Effector CD8-positive, alpha-beta T cell (primary cell): ENCODE measurements at places on chromosomes 3 and 15.

DNA sequence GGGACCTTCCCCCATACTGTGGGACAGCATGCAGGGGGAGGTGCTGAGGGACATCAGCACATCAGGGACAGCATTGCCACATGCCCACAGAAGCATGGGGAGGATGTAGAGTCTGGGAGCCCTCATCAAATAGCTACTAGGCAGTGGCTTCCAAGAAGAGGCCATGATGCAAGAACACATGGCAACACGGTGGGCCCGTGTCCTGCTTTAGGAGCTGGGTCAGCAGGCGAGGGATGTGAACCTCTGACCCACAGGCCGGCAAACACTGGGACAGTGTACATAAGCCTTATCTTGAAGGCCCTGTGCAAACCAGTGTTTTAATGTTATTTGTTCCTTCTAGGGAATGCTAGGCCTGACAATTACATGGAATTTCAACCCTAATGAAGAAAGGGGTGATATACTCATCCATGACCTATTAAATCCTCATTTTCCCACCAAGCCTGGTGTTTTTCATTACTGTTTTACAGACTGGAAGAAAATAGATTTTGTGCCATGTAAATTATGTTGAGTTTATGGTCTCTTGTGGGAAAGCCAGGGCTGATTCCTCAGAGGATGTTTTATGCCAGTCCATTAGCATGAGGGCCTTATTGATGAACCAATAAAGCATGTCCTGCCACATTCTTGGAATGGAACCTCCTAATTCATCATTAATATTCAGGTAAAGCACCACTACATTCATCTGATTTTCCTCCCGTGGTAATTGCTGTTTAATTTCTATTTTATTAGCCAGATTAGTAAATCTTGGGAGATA is 61.7 kb upstream of the SLC25A26 start:
- DNase-seq, result no peak

- no peak for DNase-seq
Measured at GRCh38 chr3:172126741-172127140, 87.4 kb downstream of the FNDC3B start.

- DNase-seq, result no peak
Measured at GRCh38 chr15:39181940-39182339, 398.9 kb upstream of the THBS1 start.

GRCh38 chr3:157204431-157204830 is 44.5 kb upstream of the CCNL1 start:
- no peak for DNase-seq

- no peak for DNase-seq
Measured at GRCh38 chr15:86483936-86484335, 404.3 kb downstream of the AGBL1 start.

DNA sequence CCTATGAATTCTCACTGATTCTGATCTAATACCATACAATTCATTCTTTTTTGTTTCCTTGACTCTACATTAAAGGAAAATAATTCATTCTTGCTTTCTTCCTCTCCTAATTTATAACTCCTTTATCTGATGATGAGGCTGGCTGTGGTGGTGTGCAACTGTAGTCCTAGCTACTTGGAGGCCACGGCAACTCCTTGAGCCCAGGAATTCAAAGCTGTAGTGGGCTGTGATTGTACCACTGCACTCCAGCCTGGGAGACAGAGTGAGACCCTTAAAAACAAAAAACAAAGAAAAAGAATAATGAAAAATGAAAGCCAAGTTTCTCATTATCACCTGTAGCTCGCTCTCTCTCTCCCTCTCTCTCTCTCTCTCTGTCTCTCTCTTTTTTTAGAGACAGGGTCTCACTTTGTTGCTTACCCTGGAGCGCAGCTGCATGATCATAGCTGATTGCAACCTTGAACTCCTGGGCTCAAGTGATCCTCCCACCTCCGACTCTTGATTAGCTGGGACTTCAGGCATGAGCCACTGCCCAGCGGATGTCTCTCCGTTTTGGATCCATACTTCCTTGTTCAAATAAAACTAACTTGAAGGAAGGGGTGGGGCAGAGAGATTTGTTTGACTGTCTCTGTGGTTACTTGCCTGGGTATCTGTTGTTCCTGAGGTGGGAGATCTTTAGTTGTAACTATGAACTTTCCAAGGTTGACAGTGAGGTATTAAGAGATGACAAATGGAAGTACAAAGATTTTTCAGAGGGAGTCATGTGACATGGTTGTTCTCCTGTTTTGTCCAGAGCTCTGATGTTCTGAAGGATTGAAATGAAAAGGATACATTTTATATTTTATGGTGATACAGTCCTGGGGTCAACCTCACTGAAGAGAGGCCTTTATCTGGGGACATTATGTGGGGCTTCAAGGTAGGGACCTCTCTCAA is 46.9 kb downstream of the STARD9 start:
- no peak for DNase-seq

DNA sequence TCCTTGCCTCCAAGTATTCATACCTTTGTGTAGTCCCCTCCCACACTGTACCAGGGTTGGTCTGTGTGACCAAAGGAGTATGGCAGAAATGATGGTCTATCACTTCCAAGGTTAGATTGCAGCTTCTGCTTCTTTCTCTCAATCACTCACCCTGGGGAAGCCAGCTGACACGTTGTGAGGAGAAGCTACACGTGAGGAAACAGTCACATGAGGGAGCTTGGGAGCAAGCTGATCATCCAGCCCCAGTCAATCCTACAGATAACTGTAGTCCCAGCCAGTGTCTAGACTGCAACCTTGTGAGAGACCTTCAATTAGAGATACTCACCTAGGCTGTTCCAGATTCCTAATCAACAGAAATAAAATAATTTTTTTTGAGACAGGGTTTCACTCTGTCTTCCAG is 6.2 kb upstream of the ZNF774 start:
- DNase-seq, result no peak

GRCh38 chr3:174125267-174125824 is 727.8 kb downstream of the NLGN1 start:
- no peak for DNase-seq

DNA sequence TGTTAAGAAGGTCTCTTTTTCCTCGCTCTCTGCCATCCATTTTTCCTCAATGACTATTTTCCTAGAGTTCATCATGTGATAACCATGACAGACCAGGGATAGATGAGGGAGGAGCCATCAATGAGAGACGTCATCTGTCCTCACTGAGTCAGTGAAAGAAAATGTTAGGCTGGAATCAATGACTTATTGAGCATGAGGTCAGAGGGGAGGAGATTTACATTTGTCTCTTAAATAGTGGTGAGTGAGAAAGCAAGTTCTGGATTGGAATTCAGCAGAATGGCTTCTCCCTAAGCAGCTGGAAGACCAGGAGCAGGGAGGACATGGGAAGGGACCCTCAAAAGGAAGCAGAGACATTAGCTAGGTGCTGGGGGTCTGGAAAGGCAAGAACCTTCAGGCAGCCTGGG is 28.2 kb upstream of the USP3 start:
- DNase-seq, result no peak

GRCh38 chr3:45553469-45553974 is 41.0 kb upstream of the LIMD1 start:
- DNase-seq, result no peak

DNA sequence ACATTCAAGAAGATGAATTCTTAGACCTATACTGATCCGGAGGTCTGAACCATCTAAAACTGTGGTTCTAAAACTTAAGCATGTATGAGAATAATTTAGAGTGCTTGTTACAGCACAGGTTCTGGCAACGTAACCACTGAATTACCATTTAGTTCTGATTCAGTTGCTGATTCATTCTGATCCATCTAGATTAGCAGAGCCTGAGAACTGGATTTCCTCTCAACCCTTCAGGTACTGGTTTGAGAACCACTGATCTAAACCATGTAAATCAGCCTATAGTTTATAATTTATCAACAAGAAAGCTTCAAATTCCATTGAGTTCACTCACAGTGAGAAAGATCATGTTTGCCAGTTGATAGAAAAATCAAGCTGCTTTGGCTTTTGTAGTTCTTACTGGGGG is 1001.1 kb upstream of the EPHA6 start:
- no peak for DNase-seq

GRCh38 chr3:166510382-166510781 is 673.2 kb upstream of the BCHE start:
- no peak for DNase-seq

DNA sequence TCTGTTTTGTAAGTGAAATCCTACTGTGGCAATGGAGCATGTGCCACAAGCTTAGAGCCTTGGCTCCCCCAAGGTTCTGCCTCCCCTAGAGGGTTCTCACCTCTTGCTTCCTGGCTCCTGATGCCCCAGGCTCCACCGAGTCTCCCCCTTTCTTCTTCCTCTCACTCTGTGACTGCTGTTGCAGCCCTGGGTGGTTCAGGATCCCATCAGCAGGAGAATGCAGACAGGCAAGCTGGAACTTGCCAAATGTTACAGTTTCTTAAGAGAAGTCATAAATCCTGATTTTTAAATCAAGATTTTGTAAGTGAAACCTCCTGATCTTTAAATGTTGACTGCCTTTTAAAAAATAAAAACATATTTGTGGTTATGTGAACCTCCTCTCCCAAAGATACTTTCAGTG is 133.9 kb downstream of the CCNL1 start:
- no peak for DNase-seq

GRCh38 chr15:96583671-96584070 is 253.2 kb downstream of the NR2F2 start:
- DNase-seq, result no peak

DNA sequence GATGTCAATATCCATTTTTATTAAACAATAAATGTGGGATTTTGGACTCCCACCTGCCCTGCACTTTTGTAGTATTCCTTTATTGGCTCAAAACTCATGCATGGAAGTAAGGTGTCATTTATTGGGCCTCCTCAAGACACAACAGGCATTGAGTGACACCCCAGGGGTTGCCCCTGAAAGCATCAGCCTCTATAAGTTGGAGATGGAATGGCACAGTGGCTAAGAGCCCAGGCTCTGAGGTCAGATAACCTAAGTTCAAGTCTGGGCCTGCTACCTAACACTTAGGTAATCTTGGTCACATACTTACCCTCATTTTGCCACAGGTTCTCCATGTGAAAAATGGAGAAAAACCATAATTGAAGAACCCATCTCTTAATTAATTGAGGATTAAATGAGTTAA is 4.6 kb downstream of the CAPN3 start:
- no peak for DNase-seq

GRCh38 chr15:41984622-41985021 is 12.3 kb upstream of the EHD4 start:
- DNase-seq, result no peak

DNA sequence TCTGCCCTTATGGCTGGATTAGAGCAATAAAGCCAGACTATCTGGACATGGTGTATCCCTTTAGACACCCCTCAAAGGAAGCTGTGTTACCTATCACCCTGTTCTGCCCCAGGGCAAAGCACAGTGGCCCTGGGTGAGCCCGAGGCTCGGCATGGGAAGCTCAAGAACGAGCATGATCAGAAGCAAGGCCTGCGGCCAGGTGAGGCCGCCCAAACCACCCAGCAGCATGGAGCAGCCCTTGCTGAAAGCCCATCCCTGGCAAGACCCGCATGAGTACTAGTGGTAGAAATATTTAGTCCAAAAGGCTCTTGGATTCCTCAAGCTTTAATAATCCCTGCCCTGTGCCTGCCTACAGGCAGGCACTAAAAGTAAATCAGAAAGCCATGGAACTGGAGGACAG is 261.1 kb downstream of the MEX3B start:
- no peak for DNase-seq

DNA sequence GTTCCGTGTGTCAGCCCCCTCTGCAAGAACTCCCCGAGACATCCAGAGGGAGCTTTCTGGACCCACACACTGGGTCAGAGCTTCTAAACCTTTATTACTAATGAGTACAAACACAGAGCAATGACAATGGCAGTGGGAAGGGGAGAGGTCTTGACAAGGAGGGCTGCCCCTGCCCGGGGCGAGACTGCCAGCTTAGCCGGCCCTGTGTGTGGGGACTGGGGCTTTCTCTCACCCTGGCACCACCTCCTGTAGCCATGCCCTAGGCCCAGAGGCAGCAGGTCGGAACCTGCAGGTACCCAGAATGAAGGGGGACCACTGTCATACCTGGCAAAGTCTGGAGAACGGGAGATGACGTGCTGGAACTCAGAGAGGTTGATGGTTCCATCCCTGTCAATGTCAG is 3.1 kb downstream of the CIB1 start:
- DNase-seq, result no peak

- no peak for DNase-seq
Measured at GRCh38 chr3:112672716-112673541, 32.0 kb upstream of the CCDC80 start.

DNA sequence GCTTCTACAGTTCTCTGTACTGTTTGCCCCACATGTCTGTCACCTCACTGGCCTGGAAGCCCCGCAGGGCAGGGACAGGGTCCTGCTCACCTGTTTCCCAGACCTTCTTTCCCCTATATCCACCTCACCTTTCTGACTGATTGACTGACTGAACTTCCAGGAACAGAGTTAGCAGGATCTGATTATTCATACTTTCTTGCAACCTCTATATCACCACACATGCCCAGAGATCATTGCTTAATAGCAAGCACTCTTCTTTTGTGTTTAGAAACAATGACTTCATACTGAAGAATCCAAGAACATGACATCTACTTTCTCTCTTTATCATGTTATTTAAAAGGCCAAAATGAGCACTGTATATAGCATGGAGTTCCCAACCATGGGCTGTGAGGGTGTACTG is 18.0 kb upstream of the CLEC3B start:
- no peak for DNase-seq

DNA sequence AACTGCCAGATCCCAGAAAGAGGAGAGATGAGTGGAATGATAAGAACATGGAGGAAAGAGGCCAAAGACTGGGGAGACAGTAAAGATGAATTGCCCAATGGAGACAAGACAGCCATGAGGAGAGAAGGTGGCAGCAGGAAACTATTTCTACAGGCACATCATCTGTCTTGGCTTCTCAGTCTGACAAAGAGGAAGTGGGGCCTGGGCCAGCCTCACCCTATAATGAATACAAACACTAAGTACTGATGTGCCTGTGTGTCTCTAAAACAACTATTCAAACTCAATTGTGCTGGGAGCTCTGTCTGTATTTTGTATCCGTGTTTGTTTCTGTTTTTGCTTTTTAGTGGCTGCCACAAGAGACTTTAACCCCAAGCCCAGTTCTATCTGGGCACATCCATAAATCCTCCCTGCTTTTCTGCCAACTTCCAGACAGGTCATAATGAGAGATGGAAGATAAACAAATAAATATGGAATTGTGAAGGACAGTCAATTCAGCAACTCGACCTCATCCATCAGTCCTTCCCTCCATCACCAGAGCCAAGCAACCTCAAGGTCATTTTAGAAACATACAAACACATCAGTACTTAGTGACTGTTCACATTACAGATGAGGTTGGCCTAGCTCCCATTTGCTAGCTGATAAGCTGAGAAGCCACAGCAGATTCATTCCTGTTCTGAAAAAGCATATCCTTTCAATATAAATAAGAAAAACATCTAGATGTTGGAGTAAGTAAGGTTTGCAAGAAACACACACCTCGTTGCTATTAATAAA is 116.7 kb downstream of the CADPS start:
- no peak for DNase-seq

- no peak for DNase-seq
Measured at GRCh38 chr3:177615015-177615414, 417.7 kb upstream of the TBL1XR1 start.
